ENCODE measurements at places on chromosomes 6 and 20.

DNA sequence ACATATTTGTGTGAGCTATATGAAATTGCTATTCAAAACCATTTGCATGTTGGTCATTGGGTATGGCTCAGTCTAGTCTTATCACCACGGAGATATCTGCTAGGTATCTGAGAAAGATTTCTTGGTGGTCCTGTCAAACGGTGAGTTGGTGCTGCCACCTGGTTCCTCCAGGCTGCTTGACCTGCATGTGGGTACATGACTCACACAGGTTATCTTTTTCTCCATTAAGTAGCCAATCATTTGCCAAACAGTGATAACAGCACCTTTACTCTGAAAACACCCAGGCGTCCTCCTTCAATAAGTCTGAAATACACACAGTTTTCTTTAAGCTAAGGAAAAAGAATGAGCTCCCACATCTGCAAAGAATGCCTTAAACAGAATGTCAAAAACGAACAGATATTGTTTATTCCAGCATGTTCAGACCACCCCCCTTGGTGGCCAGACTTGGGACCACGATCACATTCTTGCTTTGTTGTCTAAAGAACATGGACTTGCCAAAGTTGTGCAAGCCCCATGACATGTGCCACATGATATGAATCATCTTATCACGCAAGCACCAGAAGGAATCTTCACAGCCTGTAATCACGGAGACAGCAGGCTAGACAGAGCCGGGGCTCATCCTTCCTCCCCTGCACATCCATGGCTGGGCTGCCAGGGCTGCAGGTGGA is 200.7 kb upstream of the THBS2 start:
- DNase-seq = no peak

DNA sequence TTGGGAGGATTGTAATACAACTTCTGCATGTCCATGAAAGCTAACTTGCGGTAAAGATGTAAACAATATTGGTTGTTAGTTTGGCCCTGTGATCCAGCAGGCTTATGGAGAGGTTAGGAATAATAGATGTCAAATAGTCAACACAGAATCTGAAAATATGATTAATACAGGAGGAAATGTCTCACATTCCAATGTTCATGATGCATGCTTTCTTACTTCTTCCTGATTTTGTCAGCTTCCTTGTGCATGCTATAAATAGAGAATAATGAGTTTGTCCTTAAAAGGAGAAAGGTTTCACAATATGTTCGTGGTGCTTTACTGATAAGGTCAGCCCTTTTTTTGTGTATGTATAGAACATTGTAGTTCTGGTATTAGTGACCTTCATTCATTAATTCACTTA is 136.7 kb downstream of the MMUT start:
- no peak for DNase-seq

DNA sequence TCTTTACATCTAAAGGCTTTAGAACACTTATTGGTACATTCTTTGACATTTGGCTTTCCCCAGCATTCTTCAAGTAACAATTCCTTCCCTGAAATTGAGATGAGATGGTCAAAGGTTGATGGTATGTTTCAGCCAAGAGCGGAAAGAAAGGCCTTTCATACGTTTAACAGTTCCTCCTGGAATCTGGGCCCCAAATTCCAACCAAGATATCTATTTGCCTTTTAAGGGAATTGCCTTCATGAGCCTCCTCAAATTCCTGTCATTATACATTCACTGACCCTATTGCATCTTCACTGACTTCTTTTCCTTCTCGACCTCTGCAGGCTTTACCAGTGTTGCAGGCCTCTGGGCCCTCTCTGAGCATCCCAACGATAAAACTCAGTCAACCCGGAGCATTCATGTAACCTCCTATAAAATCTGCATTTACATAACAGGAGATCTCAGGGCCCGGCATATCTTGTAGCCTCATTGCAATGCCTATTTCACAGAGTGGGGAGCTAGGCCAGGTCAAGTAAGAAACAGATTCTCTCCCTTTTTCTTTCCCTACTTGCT is 18.3 kb upstream of the WFDC9 start:
- no peak for DNase-seq

GRCh38 chr6:36319436-36319762 is 17.3 kb downstream of the BNIP5 start:
- no peak for DNase-seq

DNA sequence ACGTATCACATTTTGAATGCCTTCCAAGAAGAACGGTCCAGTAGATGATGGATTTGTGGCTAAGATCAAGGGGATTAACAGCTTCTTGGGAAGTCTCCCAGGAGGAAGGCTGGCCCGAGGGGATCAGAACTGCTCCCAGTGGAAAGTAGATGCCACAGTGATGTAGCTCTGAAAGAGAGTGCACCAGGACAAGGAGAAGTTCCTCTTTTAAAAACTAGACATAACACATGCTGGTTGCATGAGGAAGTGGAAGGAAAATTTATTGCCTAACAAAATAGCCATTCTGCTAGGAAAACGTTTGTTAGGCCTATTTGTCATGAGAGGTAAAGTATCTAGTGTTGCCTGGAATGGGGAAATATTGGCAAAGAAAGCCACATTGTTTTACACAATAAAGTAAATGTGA is 87.8 kb downstream of the CDH26 start:
- DNase-seq = no peak

DNA sequence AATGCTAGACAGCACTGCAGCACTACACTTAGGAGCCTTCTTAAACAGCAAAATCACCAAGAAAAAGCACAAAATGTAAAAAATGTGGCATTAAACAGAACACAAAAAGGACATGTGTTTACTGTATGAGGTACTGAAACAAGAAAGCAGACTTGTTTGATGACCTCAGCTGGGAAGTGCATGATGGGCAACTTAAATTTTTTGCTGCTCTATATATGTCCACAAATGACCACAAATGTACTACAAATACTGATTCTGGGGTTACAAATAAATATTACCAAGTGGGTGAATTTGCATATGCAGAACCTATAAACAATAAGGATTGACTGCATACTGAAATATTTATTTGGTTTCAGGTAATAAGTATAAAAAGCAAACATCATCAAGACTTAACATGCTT is 13.1 kb downstream of the RAB23 start:
- no peak for DNase-seq

GRCh38 chr20:47753576-47754387 is 31.5 kb downstream of the SULF2 start:
- DNase-seq = no peak

Data from activated naive CD8-positive, alpha-beta T cell treated with anti-CD3 and anti-CD28 coated beads for 36 hours (primary cell).